Tibial nerve (tissue), 4 donors: ENCODE measurements at places on chromosomes 11 and 22. TPM values are rescaled to one million over a fixed set of nuclear protein-coding genes. Genes with fewer than 3 reads are reported as not detected.

Gene HPX
- 2.4 TPM for total RNA-seq

Gene SCGB1C1
- not detected for total RNA-seq

Gene OR10A5
- total RNA-seq = not detected

Gene CCDC85B
- total RNA-seq = 73.0 TPM

Gene GRK3
- 8.2 TPM for total RNA-seq

Gene RPS13
- total RNA-seq = 1,083 TPM

Gene NCAM1
- total RNA-seq = 121 TPM

Gene KRTAP5-9
- not detected for total RNA-seq

Gene RCOR2
- 0.22 TPM for total RNA-seq

Gene CCDC188
- total RNA-seq = 5.0 TPM

GRCh38 chr22:49404576-49405241 lies 423.0 kb downstream of the BRD1 start:
- H3K4me1 ChIP-seq = no peaks in the 10 kb centered on the region
- H3K36me3 ChIP-seq = no peaks in the 10 kb centered on the region
- H3K27me3 ChIP-seq = no peaks in the 10 kb centered on the region
- no peak for DNase-seq
- no peak overlapping the region for H3K4me3 ChIP-seq
- H3K27ac ChIP-seq = no peak overlapping the region

- no peak for DNase-seq
- H3K27me3 ChIP-seq = no peaks in the 10 kb centered on the region
- H3K36me3 ChIP-seq = no peaks in the 10 kb centered on the region
- no peak overlapping the region for H3K4me3 ChIP-seq
- H3K27ac ChIP-seq = no peak overlapping the region
These were observed 140.7 kb upstream of the ANO3 start for GRCh38 chr11:26191193-26191592.

GRCh38 chr11:83815736-83816135 lies 529.6 kb upstream of the CCDC90B start:
- H3K27ac ChIP-seq = no peak overlapping the region
- no peak overlapping the region for H3K4me3 ChIP-seq
- no peak for DNase-seq
- H3K4me1 ChIP-seq = no peaks in the 10 kb centered on the region
- H3K27me3 ChIP-seq = no peaks in the 10 kb centered on the region

GRCh38 chr11:62390237-62390636 lies 28.6 kb upstream of the SCGB1A1 start:
- H3K4me3 ChIP-seq = no peak overlapping the region
- no peak for DNase-seq
- H3K27ac ChIP-seq = no peak overlapping the region
- H3K36me3 ChIP-seq = no peaks in the 10 kb centered on the region

DNA sequence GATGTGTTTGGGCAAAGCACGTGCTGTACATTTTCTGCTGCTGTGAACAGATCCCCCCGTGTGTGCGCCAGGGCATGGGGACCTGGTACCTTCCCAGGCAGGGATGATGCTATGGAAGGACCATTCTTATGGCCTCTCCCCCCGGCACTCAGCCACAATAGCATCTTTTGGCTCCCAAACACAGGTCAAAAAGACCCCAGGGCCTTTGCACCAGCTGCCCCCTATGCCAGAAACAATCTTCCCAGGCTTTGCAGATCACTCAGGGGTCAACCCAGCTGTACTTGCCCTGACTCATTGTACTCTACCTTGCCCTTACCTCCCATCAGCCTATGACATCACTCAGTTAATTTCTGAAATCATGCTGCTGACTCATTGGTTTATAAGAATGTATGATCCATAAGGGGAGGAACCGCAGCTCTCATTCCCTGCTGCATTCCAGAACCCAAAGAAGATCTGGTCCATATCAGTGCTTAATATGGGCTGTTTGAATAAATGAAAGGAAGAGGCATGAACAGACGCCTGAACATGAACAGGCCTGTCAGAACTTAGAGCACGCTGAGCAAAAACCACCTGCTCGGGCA lies 100.7 kb downstream of the CELSR1 start:
- H3K27me3 ChIP-seq = no peaks in the 10 kb centered on the region
- no peaks in the 10 kb centered on the region for H3K4me1 ChIP-seq
- no peak overlapping the region for H3K4me3 ChIP-seq
- H3K36me3 ChIP-seq = no peaks in the 10 kb centered on the region
- DNase-seq = no peak
- no peak overlapping the region for H3K27ac ChIP-seq

GRCh38 chr11:67613313-67613959 lies 6.7 kb downstream of the NDUFV1 start:
- no peak overlapping the region for H3K4me3 ChIP-seq
- peaks cover 6% of the 10 kb centered on the region for H3K4me1 ChIP-seq
- H3K27me3 ChIP-seq = peaks cover 13% of the 10 kb centered on the region

- peaks cover 29% of the 10 kb centered on the region for H3K4me1 ChIP-seq
- no peaks in the 10 kb centered on the region for H3K27me3 ChIP-seq
- H3K36me3 ChIP-seq = no peaks in the 10 kb centered on the region
These were observed 8.3 kb downstream of the ST3GAL4 start for GRCh38 chr11:126363706-126364248.

DNA sequence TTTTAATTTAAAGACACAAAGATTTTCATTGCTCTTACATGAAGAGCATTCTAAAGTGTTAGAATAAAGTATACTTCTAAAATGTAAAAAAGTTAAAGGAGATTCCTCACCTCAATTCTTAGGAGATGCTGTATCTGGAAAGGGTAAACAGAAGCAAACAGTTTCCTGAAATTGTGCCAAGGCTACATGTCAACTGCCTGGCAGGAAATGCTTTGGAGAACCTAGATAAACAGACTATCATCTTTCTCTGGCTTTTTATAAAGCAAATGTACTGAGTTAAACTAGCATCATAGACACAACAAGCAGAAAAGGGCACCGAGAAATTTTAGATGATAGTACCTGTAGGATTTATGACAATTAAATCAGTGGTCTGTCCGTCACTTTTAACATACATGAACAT lies 24.7 kb upstream of the AKIP1 start:
- no peaks in the 10 kb centered on the region for H3K27me3 ChIP-seq
- no peak overlapping the region for H3K4me3 ChIP-seq
- DNase-seq = no peak
- no peaks in the 10 kb centered on the region for H3K36me3 ChIP-seq
- no peak overlapping the region for H3K27ac ChIP-seq

GRCh38 chr11:115963156-115963555 lies 458.9 kb upstream of the CADM1 start:
- no peak for DNase-seq
- no peak overlapping the region for H3K4me3 ChIP-seq
- no peaks in the 10 kb centered on the region for H3K4me1 ChIP-seq
- H3K36me3 ChIP-seq = no peaks in the 10 kb centered on the region
- H3K27ac ChIP-seq = no peak overlapping the region
- H3K27me3 ChIP-seq = peaks cover 4% of the 10 kb centered on the region

GRCh38 chr11:13698132-13698531 lies 29.7 kb downstream of the FAR1 start:
- H3K36me3 ChIP-seq = peaks cover 24% of the 10 kb centered on the region
- H3K27me3 ChIP-seq = no peaks in the 10 kb centered on the region
- H3K4me3 ChIP-seq = no peak overlapping the region
- no peak for DNase-seq
- no peak overlapping the region for H3K27ac ChIP-seq
- no peaks in the 10 kb centered on the region for H3K4me1 ChIP-seq

DNA sequence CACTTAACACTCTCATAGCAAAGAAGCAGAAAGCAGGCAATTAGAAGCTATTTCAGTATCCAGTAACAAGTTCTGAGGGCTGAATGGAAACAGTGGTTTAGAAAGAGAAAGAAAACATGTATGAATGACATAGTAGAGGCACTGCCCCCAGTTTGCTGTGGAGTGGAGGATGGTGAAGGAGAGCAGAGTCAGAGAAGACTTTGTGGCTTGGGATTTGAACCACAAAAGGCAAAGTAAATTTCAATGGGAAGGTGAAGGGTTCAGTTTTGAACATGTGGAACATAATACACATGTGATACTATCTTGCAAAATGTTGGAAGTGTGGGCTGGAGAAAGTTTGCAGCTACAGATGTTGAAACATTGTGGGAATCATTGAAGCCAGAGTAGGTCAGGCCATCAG lies 81.4 kb downstream of the SNX19 start:
- no peak for DNase-seq
- no peaks in the 10 kb centered on the region for H3K36me3 ChIP-seq
- no peaks in the 10 kb centered on the region for H3K27me3 ChIP-seq

DNA sequence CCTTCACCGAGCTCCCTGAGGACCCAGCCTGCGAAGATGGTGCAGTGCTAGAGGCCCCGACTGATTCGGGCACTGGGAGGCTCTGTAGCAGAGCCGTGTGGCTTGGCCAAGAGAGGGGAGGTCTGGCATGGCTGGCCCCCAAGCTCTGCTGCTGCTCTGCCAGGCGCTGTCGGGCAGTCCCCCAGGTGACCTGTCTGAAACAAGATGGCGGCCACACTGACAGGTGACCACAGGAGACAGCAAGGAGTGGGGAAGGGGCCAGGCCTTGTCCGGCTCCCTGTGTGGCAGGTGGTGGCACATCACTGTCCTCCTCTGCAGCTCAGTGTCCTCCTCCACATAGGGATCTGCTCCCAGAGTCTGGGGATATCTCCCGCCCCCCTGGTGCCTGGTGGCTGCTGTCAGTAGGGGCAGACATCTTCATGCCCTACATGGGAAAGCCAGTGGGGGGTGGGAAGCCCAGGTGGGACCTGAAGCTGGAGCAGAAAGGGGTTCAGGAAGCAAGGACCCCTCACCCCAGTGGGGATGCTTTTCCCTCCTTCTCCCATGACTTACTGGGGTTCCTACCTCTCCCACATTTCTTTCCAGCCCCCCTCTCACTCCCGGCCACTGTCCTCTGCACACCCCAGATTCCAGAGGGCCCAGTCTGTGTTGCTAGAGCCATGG lies 40.1 kb upstream of the WNT11 start:
- H3K4me1 ChIP-seq = no peaks in the 10 kb centered on the region
- no peak overlapping the region for H3K27ac ChIP-seq
- H3K27me3 ChIP-seq = peaks cover 14% of the 10 kb centered on the region
- no peaks in the 10 kb centered on the region for H3K36me3 ChIP-seq
- no peak for DNase-seq

- H3K4me1 ChIP-seq = peaks cover 39% of the 10 kb centered on the region
- H3K27me3 ChIP-seq = no peaks in the 10 kb centered on the region
- peaks cover 19% of the 10 kb centered on the region for H3K36me3 ChIP-seq
- DNase-seq = no peak
- H3K27ac ChIP-seq = peak overlapping the region; percentile 88
- peak overlapping the region; percentile 99 for H3K4me3 ChIP-seq
These were observed 375 bp downstream of the SLC25A1 start for GRCh38 chr22:19178065-19178656.

DNA sequence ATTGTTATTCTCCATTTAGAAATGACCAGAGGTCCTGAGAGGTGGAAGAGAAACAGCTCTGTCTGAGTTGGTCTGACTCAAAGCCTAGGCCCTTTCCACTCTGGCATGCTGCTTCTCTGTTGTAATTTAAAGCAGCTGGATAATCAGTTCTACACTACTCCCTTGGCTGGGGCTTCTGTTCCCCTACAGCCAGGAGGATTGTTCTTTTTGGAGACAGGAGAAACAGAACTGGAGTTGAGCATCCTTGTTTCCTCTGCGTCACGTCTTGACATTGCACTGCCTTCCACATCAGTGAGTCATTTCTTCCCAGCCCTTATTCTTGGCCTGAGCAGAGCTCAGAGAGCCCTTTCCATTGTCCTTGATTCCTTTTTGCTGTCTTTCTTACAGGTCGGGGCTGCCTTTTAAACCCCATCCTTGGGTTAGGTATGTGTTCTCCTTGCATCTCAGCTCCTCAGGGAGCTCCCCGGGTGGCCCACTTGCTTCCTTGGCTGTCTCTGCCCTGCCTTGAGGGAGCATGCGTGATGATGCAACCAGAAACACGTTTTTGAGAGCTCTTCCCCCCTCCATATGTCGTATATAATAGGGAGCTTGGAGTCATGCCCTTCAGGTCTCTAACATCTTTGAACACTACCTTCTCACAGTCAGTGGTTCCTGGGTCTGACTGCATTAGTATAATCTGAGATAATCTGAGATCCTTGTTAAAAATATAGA lies 35.7 kb downstream of the CYB5R2 start:
- no peak overlapping the region for H3K4me3 ChIP-seq
- no peaks in the 10 kb centered on the region for H3K27me3 ChIP-seq
- peaks cover 14% of the 10 kb centered on the region for H3K36me3 ChIP-seq
- peaks cover 8% of the 10 kb centered on the region for H3K4me1 ChIP-seq
- H3K27ac ChIP-seq = peak overlapping the region; percentile 28

GRCh38 chr11:62553080-62553838 lies 6.7 kb upstream of the AHNAK start:
- peaks cover 100% of the 10 kb centered on the region for H3K4me1 ChIP-seq
- H3K4me3 ChIP-seq = peak overlapping the region; percentile 18
- H3K36me3 ChIP-seq = peaks cover 4% of the 10 kb centered on the region
- peak; percentile 83 for DNase-seq
- H3K27ac ChIP-seq = peak overlapping the region; percentile 96

- H3K27ac ChIP-seq = no peak overlapping the region
- no peaks in the 10 kb centered on the region for H3K36me3 ChIP-seq
- H3K4me1 ChIP-seq = no peaks in the 10 kb centered on the region
- no peak for DNase-seq
These were observed 44.5 kb downstream of the SLC22A24 start for GRCh38 chr11:63099555-63099954.

- H3K4me3 ChIP-seq = no peak overlapping the region
- no peak overlapping the region for H3K27ac ChIP-seq
- H3K36me3 ChIP-seq = peaks cover 58% of the 10 kb centered on the region
- no peaks in the 10 kb centered on the region for H3K4me1 ChIP-seq
- H3K27me3 ChIP-seq = no peaks in the 10 kb centered on the region
These were observed 33.1 kb downstream of the NUP98 start for GRCh38 chr11:3764266-3764665.

DNA sequence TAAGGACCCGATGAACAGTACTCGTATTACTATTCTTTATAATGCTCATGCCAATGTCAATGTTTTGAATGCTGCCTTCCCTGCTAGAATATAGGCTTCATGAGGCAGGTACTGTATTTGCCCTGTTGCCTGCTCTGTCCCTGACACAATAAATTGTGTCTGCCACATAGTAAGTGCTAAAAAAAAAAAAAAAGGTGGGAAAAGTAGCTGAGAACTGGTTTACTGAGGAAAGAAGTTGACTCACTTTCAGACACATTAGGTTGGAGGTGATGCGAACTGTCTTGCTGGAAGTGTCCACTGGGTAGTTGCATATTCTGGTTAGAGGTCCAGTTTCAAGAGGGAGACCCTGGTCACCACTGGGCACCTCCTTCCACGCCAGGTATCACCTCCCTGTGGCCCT lies 255.9 kb downstream of the KIRREL3 start:
- no peak overlapping the region for H3K27ac ChIP-seq
- DNase-seq = no peak
- H3K4me1 ChIP-seq = no peaks in the 10 kb centered on the region
- H3K4me3 ChIP-seq = no peak overlapping the region

- H3K36me3 ChIP-seq = no peaks in the 10 kb centered on the region
- no peak overlapping the region for H3K27ac ChIP-seq
- no peaks in the 10 kb centered on the region for H3K27me3 ChIP-seq
- DNase-seq = no peak
These were observed 2.8 kb upstream of the NARS2 start for GRCh38 chr11:78577495-78577894.

- no peak overlapping the region for H3K27ac ChIP-seq
- H3K36me3 ChIP-seq = no peaks in the 10 kb centered on the region
- no peaks in the 10 kb centered on the region for H3K4me1 ChIP-seq
- no peak overlapping the region for H3K4me3 ChIP-seq
- DNase-seq = no peak
These were observed 73.9 kb downstream of the CTTN start for GRCh38 chr11:70472240-70472639.

GRCh38 chr11:15199693-15200092 lies 85.0 kb downstream of the INSC start:
- H3K27me3 ChIP-seq = no peaks in the 10 kb centered on the region
- no peaks in the 10 kb centered on the region for H3K4me1 ChIP-seq
- H3K36me3 ChIP-seq = no peaks in the 10 kb centered on the region

GRCh38 chr11:71446942-71447688 lies 1.1 kb downstream of the DHCR7 start:
- no peaks in the 10 kb centered on the region for H3K4me1 ChIP-seq
- peak overlapping the region; percentile 65 for H3K27ac ChIP-seq
- H3K27me3 ChIP-seq = no peaks in the 10 kb centered on the region
- DNase-seq = peak; percentile 62
- H3K36me3 ChIP-seq = peaks cover 42% of the 10 kb centered on the region
